ENCODE measurements at places on chromosomes 5 and 9. TPM values are rescaled to one million over a fixed set of nuclear protein-coding genes. Genes with fewer than 3 reads are reported as not detected.

DNA sequence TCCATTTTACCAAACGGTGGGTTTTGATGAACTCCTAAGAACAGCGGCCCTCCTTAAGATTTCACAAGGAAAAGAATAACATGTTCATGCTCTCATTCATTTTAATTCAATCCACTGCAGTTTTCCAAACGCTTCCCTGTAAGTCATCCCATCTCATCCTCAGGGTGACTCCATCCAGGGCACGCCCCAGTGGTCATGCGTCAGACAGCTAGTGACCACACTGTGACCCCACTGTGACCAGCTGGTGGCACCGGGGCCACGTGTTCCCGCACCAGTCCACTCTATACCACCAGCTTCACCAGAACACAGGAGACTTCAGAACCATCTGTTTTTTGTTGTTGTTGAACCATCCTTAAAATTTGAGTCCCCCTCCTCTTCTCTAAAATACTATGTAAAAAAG, 14.3 kb downstream of the ATPSCKMT start:
- DNase-seq, result no peak

NR2F1-AS1 gene
- 49.3 TPM for total RNA-seq

GRCh38 chr5:80916676-80917075, 43.5 kb upstream of the RASGRF2 start:
- DNase-seq, result no peak

DNA sequence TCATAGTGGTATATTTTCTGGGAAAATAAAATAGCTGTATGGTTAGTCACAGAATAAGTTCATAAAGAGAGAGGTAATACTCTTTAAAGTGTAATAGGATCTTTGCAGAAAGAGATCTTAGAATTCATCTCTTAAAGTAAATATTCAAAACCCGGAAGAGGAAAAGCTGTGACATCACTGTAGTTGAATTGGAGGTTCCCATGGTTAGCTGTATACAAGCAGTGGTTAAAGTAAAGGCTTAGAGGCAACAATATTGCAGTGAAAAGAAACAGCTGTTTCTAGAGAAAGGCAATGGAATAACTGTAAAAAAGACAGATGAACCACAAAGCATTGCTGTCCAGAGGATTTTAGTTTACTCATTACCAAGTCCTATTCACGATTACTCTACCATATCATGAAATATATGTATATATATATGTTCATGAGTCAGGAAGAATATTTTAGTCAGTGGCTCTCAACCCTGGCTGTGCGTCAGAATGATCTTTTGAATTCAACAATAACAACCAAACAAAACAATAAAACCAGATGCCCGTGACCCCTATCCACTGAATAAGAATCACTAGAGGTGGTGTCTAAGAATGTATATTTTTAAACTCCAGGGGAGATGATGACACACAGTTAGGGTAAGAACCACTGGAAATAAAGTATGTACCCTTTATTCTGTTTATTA, 4.7 kb downstream of the ERCC6L2 start:
- no peak for DNase-seq

- DNase-seq, result peak; percentile 82
These were observed 69.3 kb downstream of the ALDH7A1 start for GRCh38 chr5:126525630-126526245.

DNA sequence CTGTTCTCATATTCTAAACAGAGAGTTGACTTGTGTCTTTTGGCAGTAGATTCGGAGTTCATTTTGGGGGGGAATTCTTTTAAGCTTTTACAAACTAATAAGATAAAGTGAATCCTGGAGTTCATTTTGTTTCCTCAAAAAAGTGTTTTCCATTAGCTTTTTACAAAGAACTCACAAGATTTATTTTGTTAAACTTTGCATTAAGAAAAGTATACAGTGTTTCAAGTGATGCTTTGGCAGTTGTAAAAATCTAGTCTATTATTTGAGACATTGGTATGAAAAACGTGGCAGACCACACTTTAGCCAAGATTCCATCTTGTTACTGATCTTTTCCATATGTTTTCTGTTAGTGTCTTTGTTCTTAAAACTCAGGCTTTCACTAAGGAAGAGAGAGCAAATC, 1.2 kb upstream of the OMD start:
- DNase-seq, result no peak

DNA sequence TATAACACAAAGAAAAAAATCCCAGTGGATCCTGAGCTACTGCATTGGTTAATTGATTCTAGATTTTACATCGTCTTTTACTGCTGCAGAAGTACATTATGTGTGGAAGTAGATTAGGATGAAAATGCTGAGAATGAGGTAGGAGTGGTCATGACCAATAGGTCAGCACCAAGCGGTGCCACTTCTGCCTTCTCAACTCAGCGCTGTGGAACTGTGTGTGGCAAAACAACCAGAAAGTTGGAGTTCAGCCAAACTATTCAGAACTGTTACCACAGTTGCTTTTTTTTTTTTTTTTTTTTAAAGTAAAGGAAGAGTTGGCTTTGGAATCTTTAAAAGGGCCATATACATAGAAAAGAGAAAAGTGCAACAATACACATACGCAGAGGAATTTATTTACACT, 24.2 kb downstream of the POU5F2 start:
- no peak for DNase-seq

IFNA2 gene
- not detected for total RNA-seq

DNA sequence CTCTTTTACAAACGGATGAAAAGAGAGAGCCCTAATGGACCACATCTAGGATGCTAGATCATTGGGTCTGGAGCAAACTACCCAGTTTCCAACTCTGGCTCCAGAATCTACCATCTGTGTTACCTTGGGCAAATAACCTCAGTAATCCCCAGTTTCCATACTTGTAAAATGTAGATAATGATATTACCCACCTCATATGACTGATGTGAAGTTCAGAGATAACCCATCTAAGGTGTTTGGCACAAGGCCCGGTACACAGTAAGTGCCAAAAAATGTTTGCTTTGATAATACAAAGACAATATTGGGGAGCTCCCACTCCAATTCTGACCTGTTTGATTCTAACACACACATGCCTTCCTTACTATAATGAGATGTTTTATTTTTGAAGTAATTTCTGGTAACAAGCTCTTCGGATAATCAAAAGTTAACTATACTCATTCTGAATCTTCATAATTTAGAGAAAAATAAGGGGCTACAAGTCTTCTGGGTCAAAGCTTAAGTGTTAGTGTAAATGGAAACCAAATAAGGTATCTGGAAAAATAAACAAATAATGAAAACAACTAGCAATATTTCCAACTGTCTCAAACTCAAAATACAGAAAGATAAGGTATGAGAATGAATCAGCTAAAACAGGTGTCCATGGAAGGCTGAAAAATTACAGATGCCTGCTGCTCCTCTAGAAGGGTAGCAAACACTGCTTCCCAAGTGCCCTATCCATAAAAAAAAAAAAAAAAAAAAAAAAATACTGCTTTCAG, 30.4 kb downstream of the ELL2 start:
- DNase-seq, result no peak

GRCh38 chr9:98877311-98877710, 66.4 kb upstream of the COL15A1 start:
- no peak for DNase-seq

DNA sequence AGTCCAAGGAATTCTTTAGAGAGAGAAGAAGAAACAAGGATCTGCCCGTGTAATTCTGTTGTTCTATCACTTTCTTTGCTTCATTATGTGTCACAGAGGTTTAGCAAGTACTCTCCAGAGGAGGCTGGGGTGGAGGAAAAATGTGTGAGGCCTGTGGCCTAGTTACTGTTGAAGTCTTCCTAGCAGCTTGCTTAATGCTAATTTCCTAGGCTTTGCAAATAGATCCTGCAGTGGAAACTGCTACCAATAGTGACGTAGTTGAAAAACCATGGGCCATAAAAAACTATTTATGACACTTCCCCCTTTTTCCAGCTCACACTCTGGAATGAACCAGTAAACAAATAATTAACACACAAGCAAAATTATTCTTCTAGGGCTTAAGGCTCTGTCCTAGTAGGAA, 27.0 kb upstream of the C9orf72 start:
- no peak for DNase-seq

CKMT2 gene
- total RNA-seq, result 5.9 TPM

- no peak for DNase-seq
These were observed 22.1 kb upstream of the PLPP6 start for GRCh38 chr9:4640027-4640426.

RNF224 gene
- total RNA-seq, result not detected

DNA sequence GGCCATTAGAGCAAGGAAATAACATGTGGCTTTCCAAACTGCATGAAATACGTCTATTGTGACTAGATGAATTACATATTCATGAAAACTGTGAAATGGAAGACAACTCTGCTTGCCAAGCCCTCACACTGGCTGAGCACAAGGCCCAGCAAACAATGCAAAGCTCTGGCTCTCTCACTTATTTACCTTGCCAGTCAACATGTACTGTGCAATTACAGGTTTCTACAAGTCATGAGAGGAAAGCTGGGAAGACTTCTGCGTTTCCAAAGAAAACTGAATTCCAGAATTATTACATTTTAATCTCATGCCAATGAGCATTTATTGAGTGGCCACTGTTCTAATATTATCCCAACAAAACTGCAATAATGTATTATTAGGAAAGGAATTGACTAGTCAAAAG, 12.1 kb upstream of the C5orf63 start:
- DNase-seq, result no peak

DDX41 gene
- 68.2 TPM for total RNA-seq

DNA sequence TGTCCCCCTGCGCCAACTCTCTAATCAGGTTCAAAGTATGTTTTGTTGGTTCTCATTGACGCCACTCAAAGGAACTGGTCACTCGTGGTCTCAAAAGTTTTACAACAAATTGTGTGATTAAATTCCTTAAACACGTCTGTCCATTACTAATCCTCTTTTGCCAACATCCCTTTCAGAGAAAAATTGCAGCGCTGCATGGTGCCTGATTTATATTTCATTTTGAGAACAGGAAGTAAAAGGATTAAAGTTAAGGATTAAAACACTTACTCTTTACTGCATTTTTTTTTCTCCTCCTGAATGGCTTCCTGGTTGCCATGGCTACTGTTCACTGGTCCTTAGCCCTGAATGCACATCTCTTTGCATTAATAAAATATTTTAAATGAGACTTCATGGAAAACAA, 383.5 kb downstream of the GLIS3 start:
- DNase-seq, result no peak

ZFP2 gene
- 4.8 TPM for total RNA-seq

DNA sequence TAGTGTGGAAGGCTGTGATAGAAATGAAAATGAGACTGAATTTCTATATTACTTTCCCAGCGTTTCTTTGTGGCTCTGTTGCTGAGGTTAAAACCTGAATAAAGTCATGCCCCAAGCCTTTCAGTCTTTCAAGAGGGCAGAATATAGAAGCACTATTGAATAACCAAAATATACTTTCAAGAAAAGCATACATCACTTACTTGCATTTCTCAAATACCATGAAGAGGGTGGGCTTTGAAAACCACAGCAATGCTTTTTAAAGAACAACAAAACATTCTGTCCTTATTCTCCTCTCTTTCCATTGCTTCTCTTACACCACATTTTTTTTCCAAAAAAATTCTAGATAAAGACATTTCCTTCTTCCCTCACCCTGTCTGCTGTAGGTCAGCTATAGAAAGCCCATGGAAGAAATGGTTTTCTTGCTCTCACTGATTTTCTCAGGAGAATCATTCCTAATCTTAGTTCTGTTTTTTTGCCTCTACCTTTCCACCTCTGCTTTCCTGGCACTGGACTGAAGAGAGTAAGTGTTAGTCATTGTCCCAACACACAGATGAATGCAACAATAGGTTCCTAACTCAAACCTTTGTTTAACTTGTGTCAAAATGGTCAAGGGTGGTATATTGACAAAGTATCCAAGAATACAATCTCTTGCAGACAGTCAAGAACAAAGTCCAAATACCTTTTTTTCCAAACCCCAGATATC, 51.6 kb downstream of the NUDT12 start:
- no peak for DNase-seq

- no peak for DNase-seq
These were observed 12.3 kb upstream of the STING1 start for GRCh38 chr5:139494832-139495231.

DNA sequence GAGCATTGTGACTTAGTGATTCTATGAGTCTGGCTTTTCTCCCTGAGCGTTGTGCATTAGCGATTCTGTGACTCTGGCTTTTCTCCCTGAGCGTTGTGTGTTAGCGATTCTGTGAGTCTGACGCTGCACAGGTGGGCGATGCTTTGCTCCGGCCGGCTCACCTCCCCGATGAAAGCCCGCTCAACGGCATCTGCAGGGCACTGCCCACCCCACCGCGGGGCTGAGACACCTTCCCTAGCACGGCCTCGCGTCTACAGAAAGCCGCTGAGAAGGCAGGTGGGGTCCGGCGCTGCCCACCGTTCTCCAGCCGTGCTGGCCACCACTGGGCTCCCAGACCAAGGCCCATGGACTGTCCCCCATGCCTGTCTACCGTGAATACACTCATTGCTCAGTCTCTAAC, 12.8 kb upstream of the SLC9A3 start:
- peak; percentile 51 for DNase-seq

SETD9 gene
- total RNA-seq, result 8.2 TPM

DNA sequence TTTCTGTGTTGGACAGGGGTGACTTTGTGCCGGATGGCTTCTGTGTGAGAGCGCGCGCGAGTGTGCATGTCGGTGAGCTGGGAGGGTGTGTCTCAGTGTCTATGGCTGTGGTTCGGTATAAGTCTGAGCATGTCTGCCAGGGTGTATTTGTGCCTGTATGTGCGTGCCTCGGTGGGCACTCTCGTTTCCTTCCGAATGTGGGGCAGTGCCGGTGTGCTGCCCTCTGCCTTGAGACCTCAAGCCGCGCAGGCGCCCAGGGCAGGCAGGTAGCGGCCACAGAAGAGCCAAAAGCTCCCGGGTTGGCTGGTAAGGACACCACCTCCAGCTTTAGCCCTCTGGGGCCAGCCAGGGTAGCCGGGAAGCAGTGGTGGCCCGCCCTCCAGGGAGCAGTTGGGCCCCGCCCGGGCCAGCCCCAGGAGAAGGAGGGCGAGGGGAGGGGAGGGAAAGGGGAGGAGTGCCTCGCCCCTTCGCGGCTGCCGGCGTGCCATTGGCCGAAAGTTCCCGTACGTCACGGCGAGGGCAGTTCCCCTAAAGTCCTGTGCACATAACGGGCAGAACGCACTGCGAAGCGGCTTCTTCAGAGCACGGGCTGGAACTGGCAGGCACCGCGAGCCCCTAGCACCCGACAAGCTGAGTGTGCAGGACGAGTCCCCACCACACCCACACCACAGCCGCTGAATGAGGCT, at the start of gene ADRB2:
Gene ADRB2, plus strand, starts transcription at position 559 of the 686 bp plus-strand sequence. CDS start 221 bp downstream, outside the sequence.
- peak; percentile 93 for DNase-seq

ITK gene
- 4.8 TPM for total RNA-seq
